ENCODE measurements at places on chromosomes 4 and X. TPM values are rescaled to one million over a fixed set of nuclear protein-coding genes. Genes with fewer than 3 reads are reported as not detected.

SYTL4 gene
- total RNA-seq = 13.1 TPM

KLHL13 gene
- 1.4 TPM for total RNA-seq

SPIN2B gene
- 16.8 TPM for total RNA-seq

- no peak for DNase-seq
Observed at GRCh38 chr4:101242441-101242840, 104.9 kb downstream of the PPP3CA start.

- no peak for DNase-seq
Observed at GRCh38 chr4:88900432-88900831, 156.6 kb downstream of the FAM13A start.

- DNase-seq = no peak
Observed at GRCh38 chr4:12399781-12400180, 971.1 kb upstream of the HS3ST1 start.

DNA sequence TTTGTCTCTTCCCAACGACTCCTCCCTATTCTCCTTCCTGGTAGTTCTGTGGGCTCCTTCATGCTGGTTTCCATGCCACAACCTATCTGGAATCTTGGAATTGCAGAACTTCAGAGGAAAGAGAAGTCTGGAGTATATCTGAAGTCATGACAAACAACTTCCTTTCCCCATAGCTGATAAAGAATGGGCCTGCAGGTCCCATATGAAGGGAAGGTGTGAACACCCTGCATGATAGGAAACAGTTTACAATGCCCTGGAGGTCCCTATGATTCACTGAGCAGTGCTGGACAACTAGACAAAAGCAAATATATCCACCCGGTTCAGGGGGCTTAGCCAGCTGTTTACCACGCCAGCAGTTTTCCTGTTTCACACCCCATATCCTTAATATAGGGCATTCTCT, 19.4 kb downstream of the FAM9C start:
- DNase-seq = no peak

- no peak for DNase-seq
Observed at GRCh38 chrX:994780-995179, 217.7 kb downstream of the CRLF2 start.

- no peak for DNase-seq
Observed at GRCh38 chr4:109999585-109999912, 86.9 kb downstream of the EGF start.

Measured in thoracic aorta (tissue), 2 donors.